Ureter (tissue), 1 donor: ENCODE measurements at places on chromosomes 3 and 15.

- DNase-seq, result no peak
Observed at GRCh38 chr3:129950318-129951046, 24.0 kb upstream of the TRH start.

DNA sequence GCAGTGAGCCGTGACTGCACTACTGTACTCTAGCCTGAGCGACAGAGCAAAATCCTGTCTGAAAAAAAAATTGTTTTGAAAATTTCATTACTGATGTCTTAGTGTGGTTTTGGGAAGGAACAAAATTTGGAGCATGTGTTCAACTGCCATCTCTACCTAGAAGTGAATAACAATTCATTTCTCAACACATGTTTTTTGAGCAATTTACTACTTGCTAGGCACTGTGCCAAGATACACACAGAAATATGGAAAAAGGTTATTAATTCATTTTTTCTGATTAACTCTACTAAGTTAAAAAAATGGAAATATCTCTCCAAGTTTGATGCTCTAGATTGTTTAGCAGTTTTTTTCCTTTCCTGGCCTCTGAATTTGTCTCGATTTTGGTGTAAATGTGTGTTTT is 5.2 kb upstream of the TCF12 start:
- DNase-seq, result no peak

DNA sequence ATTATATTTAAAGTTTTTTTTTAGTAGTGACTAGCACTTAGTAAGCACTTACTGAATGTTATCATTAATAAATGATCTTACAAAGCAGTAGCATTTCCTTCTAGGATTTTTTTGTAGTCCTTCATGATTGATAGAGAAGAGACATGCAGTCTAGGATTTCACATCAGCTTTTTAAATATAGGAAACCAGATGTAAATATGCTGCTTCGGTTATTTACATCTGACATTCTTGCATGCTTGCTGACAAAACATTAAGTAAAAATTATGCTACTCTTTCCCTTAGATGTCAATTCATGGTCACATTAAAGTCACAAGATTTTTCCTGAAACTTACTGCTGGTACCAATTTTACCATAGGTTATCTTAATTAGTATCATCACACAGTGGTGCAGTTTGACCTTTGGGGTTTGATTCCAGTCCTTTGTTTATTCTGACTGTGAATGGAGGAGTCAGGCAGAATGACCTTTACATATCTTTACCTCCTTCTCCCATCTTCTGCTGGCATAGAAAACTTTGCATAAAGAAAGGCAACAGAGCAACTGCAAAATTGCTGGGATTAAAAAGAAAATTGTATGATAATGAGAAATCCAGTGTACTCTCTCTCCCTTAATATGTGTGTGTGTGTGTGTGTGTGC is 286.5 kb downstream of the LPP start:
- no peak for DNase-seq

DNA sequence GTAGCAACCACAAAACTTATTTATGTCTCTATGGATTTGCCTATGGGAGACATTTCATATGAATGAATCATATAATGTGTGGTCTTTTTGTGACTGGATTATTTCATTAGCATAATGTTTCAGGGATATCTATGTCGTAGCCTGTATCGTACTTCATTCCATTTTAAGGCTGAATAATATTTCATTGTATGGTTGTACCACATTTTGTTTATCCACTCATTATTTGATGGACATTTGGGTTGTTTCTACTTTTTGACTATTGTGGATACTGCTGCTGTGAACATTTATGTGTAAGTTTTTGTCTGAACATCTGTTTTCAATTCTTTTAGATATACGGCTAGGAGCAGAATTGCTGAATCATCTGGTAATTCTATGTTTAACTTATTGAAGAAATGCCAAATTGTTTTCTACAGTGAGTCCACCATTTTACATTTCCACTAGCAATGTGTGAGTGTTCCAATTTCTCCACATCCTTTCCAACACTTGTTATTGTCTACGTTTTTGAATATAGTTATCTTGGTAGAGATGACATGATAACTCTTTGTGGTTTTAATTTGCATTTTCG is 134.4 kb upstream of the DAZL start:
- DNase-seq, result no peak

- DNase-seq, result no peak
Observed at GRCh38 chr15:68594533-68595259, 15.9 kb downstream of the CORO2B start.
